LNCaP clone FGC (cell line): ENCODE measurements at places on chromosomes 2 and 18.

GRCh38 chr18:28176948-28177827 lies at the start of gene CDH2:
Gene CDH2, minus strand, starts transcription at chr18:28177130. Its CDS starts 108 bp downstream, at chr18:28177022.
- DNase-seq, result no peak

DNA sequence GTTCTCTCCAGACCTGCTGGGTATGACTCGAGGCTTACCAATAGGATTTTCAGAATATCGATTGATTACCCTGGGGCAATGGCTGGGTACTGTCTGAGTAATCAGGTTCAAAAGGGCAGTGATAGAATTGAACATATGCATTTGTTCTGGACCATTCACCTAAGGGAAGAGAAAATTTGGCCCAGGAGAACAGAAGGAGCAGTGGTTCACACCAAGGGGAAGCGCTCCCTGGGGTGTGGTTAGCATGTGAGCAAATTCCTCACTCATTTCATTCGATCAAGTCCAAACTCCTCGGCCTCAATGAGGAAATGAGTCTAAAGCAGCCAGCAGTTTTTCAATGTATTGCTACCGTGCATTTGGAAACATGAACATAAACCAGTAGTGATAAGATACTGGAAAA lies 55.6 kb downstream of the CYP26B1 start:
- DNase-seq, result no peak

DNA sequence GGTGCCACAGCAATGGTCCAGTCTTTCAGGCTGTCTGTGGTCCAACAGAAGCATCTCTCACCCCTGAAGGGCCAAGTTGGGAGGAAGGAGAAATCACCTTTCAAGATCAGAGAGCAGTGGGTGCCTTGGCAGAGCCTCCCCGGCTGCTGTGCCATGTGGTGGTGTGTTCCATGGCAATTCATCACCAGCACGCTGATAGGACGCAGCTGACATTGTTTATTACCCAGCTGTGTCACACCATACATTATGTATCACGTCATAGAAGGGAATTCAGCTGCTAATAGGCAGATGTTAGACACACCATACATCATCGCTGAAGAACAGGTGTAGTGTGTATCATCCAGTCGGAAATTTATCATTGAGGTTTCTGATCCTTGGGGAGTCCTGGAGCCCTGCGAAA lies 29.6 kb upstream of the RPL31 start:
- no peak for DNase-seq

GRCh38 chr2:101223814-101224231 lies 28.9 kb upstream of the CNOT11 start:
- no peak for DNase-seq

DNA sequence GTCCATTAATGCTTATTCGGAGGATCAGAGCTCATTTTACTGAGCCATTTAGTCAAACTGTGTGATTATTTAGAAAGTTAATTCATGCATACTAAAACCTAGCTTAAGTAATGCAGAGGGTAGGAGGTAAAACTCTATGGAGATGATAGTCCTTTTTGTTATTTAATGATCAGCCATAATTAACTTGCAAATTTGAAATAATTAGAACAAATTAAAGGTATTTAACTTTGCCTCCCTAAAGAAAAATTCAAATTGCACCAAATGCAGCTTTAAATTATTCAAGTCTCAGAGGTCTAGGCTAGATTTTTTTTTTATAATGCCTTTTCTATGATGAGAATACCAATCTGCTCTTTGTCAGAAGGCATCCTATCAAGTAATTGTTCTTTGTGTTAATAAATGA lies 310.9 kb downstream of the KIAA1328 start:
- DNase-seq, result no peak

DNA sequence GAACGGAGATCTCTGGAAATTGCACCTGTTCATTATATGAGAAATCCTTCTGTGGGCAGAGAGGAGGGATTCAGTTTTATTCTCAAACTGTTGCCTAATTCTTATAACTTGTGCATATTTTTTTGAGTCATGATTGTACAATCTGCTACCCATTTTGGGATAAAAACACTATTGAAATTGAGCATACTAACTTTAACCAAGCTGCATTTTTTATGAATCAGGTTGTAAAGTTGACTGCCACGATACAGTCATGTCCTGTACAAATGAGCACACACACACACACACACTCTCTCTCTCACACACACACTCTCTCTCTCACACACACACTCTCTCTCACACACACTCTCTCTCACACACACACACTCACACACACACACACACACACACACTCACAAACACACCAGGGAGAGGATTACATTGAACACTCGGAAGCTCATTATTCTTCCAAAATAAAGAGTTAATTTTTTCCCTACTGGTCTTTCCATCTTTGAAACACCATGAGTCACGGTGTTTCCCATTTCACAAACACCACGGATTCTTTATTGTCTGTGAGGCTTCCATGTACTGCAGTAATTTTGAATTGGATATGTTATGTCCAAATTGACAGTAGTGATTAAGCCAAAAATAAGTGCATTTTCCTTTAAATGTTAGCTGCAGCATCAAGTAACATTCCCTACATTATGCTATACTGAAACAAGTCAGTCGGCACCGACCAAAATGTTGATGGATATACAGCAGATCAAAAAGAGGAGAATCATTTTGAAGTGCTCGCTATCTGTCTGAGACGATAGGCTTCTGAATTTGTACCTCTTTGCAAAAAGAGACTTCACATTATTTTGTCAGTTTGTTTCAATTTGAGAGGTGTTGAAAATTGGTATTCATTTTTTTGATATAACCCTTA lies 216.9 kb downstream of the ARHGAP15 start:
- no peak for DNase-seq

- no peak for DNase-seq
These were observed 165.7 kb upstream of the FN1 start for GRCh38 chr2:215601526-215601925.

DNA sequence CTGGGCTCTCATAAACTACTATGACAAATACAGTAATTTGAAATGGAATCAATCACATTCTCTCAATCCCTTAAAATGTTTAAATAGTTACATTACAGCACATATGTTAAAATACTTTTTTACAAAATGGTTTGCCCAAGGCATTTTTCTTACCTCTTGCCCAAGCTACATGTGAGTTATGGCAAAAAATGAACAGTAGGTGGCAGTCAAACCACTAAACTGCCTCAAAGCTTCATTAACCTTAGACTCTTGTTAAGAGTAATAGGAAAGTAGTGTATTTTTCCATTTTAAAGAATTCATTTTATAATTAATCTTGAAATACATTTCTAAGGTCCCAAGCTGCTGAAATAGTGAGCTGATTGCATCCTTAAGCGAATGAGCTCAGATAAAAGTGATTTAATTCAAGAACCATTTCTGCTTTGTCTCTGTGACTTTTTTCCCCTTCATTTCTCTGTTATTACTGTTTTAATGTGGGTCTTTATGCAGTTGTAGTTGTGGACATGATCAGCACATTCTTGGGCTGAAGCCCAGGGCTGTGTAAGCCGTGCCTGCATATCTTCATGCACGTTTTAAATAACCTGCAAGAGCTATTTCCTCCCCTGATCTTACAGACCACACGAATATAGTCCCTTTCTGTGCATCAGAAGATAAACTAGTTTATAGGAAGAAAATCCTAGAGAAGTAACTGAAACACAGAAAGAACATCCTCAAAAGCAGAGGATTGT lies 311.8 kb downstream of the LNPK start:
- peak; percentile 30 for DNase-seq

DNA sequence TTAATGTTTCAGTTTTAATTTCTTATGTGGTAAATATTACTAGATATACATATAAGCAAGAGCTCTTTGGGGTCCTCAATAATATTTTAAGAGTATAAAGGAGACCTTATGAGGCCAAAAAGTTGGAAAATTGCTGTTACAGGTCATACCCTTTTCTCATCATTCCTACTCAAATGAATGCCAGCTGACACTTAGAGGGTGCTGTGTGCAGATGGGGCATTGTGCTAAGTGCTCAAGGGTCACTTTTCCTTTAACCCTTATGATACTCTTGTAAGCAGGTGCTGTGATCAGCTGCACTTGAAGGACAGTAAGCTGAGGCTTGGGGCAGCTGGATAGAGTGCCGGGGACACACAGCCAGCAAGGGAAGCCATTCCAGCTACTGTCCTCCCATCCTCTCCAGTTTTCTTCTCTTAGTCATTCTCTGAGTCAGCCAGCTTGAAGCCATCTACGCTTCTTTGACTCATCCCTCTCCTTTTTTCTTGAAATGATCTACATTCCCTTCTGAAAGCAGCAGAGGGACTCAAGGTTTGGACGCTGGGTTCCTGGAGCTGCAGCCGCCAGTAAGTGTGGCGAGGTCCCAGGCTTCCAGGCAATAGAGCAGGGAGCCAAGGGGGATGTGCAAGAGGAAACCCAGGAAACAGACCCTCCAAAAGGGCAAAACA lies 42.0 kb upstream of the CREB1 start:
- DNase-seq, result no peak

- DNase-seq, result no peak
These were observed 219.4 kb upstream of the ARL4C start for GRCh38 chr2:234716271-234716670.

DNA sequence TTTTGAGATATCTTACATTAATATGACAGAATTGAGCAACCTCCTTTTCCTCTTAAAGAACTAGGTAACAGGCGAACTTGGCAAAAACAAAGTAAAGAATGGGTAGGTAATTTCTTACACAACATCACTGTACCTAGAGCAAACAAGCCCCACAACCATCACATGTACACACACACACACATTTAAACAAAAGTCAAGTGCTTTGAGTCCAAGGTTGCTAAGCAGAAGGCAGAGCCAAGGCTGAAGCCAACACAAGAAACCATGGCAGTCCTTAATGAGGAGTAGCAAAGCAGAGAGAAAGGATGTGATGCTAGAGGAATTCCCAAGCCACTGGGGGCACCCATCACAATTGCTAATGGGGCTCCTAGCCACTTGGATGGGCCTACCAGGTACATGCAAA lies 164.1 kb downstream of the PAX3 start:
- DNase-seq, result no peak

DNA sequence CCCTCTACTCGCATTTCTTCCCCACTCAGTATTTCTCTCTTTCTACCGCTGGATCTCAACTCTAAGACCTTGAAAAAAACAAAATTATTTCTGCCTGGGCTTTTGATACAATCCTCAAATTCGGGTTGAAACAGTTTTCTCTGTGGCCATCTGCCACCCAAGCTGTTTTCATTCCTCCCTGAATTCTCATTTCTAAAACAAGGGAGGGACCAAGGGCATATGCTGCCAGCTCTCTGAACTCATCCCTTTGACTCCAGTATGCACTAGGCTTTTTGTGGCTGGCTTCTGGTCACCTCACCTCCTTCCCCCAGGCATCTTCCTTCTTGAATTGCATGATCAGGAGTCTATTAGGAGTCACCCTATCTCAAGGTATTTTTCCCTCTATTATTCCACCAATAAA lies 49.5 kb downstream of the CCDC148 start:
- no peak for DNase-seq

GRCh38 chr2:197514754-197515153 lies 1.1 kb upstream of the MOB4 start:
- DNase-seq, result no peak

- no peak for DNase-seq
These were observed 21.0 kb upstream of the PTMA start for GRCh38 chr2:231687133-231687852.

GRCh38 chr2:46669016-46669415 lies 189.7 kb downstream of the TMEM247 start:
- no peak for DNase-seq

GRCh38 chr18:62953663-62954062 lies 238.3 kb downstream of the PHLPP1 start:
- DNase-seq, result no peak

DNA sequence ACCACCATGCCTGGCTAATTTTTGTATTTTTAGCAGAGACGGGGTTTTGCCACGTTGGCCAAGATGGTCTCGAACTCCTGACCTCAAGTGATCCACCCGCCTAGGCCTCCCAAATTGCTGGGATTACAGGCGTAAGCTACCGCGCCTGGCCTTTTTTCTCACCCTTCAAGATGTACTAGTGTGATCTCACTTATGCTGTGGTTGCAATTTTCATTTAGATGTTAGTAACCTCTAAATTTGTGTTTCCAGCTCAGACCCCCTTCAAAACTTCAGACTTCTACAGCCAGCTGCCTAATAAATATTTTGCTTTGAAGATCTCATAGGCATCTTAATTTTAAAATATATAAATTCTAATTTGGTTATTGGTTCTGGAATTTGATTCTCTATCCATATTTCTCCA lies 8.0 kb downstream of the SLC38A11 start:
- no peak for DNase-seq

DNA sequence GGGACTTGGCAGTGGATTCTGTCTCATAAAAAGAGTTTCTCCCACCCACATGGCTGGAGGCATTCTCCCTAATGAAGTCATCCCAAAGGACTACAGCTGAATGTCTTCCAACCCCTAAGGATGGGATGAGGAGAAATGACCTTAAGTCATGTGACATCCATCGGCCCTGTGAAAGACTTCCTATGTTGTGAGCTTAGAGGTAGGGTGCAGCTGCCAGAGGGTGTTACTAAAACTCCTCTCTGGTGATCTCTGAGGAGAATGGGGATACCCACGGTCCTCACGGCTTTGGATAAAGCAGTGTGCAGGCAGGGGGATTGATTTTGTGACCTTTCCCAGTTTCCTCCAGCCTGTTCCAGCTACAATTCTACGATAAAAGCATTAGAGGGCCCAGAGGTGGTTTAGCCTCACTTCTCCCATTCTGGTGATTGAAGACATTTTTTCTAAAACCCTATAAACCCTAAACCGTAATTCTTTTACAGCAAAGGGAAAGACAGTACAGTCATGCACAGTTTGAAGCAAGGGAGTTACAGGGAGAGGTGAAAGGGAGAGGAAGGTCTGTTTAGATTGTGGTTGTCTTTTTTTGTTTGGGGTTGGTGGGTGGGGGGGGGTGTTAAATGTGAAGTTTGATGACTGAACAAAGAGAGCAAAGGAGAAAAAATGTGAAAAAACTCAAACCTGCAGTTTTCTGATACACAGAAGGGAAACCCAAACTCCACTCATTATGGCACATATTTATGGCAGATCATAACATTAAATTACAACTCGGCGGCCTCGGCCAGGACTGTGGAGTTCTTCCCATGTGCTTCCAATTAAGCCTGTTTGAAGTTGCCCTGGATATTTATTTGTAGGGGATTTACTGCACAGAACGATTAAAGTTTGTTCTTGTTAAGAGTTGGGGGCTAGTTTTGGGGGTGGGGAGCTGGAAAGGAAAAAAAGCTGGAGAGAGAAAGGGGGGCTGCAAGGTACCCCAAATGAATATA lies 26.6 kb upstream of the SLC14A2 start:
- DNase-seq, result no peak
